Hepatic stellate cell (primary cell): ENCODE measurements at places on chromosomes 2 and 18.

GRCh38 chr2:27967076-27967475 lies 76.5 kb downstream of the BABAM2 start:
- DNase-seq: no peak

GRCh38 chr2:75493230-75493629 lies 67.5 kb downstream of the EVA1A start:
- no peak for DNase-seq

DNA sequence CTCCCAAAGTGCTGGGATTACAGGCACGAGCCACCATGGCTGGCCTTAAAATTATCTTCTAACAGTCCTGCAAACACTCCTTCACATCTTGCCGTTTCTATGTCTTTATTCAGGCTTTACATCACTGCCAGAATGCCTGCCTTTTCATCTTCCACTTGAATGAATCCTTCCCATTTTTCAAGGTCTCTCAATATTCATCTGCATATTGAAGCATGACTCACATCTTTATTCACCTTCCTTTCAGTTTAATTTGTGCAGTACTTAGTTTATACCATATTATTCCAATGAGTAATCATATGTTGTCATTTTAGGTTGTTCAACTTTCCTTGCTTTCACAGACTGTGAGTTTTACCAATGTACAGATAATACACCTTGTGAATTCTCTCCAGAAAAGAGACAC lies 510.1 kb upstream of the PIK3C3 start:
- no peak for DNase-seq

DNA sequence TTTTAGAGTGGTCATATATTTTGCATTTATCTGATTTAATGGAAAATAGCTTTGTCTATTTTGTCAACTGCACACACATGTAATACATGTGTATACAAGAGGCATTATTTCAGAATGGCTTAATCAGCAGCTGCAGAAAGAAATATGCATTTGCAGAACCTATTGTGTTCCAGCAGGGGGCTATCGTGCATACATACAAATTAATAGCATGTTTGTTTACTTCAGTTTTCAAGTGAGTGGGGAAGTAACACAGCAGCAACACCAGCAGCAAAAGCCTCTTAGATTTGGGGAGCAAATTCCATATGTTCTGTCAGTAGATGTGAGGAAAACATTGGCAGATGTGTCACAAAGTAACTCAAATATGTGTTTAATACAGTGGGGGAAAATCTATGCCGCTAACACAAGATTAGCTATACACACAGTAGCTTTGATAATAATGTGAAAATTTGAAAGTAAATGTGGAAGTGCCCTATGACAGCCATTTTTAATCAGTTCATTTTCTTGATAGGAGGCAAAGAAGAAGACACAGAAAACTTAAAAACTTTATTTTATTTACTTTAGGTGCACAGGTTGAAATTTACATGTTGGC lies 218.1 kb downstream of the WDR7 start:
- DNase-seq: peak; percentile 2

DNA sequence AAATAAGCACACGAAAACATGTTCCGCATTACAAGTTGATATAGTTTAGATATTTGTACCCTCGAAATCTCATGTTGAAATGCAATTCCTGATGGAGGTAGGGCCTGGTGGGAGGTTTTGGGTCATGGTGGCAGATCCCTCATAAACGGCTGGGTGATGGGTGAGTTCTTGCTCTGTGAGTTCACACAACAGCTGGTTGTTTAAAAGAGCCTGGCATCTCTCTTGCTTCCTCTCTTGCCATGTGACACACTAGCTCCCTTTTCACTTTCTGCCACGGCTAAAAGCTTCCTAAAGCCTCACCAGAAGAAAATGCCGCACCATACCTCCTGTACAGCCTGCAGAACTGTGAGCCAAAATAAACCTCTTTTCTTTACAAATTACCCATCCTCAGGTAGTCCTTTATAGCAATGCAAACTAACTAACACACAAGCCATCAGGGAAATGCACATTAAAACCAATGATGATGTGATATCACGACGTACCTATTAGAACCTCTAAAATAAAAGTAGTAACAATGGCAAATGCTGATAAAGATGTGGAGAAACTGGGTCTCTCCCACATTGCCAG lies 188.5 kb downstream of the ANAPC1 start:
- no peak for DNase-seq

GRCh38 chr2:162256591-162256991 lies 13.3 kb upstream of the FAP start:
- no peak for DNase-seq

GRCh38 chr2:18752022-18752493 lies 162.7 kb upstream of the NT5C1B start:
- DNase-seq: no peak

DNA sequence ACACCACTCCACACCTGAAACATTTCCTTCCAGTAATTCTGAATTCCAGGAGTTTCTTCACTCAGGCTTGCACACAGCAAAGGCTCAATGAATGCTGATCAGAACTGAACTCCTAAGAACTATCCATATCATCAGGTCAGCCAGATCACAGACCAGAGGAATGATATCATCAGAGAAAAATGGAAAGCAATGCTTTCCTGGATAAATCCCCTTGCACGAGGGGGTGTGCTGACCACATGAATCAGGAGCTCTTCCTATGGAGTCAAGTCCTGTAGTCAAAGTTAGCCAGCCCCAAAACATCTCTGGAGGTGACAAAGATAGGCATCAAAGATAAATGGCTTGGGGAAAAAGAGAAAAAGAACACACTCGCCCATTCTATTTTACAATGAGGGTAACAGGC lies 83.8 kb upstream of the ACVR2A start:
- no peak for DNase-seq

- DNase-seq: no peak
Measured at GRCh38 chr18:69209761-69210160, 190.9 kb upstream of the DOK6 start.

DNA sequence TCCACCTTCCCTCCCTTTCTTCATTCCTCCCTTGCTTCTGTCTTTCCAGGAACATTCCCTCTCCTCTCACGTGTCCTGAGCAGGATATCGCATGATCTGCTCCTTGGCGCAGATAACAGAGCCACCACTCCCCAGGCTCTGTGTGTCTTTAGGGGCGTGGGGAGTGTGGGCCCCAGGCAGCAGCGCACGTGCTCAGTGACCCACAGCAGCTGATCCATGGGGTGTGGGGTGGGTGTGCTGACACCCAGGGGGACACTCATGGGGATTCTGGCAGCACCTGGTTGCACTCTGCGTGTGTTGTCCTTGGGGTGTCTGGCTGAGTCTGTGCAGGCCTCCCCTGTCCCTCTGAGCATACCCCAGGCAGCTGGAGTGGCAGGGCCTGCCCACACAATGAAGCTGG lies 9.9 kb upstream of the FOSL2 start:
- DNase-seq: no peak

DNA sequence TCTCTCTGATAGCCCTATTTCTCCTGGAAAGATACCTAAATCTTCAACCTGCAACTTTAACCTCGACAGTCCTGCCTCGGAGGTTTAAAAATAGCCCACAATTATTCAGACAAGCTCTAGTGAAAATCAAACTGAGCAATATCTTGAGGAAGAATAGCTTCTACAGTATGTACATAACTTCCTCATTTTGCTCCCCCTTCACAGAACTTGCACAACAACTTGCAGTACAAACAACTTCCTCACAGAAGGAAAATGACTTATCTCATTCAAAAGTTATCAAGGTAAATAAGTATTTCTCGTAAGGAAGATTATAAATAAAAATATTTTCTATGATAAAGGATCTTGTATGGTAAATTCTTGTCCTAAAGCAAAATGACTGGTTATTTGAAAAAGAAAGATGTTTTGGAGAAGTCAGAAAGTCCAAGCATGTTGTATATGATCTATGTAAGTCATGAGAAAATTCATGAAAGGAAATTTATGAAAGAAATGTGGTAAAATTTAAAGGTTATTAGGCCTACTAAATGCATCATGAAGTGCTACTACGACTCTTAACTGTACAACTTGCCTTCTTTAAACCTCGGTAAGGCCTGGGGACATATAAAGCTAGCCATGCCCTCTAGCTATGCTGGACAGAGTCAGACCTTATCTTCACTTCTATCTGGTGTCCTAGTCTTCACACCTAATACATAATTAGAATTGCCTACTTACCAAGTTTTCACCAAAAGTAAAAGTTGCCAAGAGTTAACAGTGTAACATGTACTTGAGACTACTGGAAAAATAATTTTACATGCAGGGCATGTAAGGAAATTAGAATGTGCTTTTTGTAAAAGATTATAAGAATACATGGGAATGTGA lies 394.5 kb downstream of the DLGAP1 start:
- no peak for DNase-seq

GRCh38 chr2:190646780-190647522 lies 1.9 kb upstream of the NAB1 start:
- DNase-seq: peak; percentile 29

- no peak for DNase-seq
Measured at GRCh38 chr18:56327191-56327885, 311.1 kb downstream of the TXNL1 start.

- no peak for DNase-seq
Measured at GRCh38 chr18:23243178-23243577, 107.9 kb downstream of the CABLES1 start.

DNA sequence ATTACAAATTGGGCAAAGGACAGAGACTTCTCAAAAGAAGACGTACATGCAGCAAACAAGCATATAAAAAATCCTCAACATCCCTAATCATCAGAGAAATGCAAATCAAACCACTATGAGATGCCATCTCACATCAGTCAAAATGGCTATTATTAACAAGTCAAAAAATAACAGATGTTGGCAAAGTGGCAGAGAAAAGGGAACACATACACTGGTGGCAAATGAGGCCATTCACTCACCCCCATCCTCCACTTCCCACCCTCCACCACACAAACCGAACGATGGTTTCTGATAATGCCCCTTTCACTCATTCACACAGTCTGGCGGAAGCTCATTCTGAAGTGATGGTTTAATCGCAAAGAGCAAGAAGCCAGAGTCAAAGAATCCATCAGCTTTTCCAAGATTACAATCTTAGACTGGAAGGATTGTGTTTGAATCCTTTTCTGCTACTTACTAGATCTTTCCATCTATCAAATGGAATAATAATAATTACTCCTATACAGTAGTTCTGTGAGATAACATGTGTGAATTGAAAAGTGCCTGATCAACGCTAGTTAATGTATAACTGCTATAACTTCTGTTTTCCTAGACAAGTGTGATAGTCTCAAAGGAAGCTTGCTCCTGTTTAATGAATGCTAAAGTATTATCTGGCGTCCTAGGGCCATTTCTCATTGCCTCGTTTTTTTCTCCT lies 16.9 kb upstream of the CD28 start:
- DNase-seq: no peak

GRCh38 chr2:197889041-197889440 lies 84.6 kb downstream of the PLCL1 start:
- peak; percentile 25 for DNase-seq

DNA sequence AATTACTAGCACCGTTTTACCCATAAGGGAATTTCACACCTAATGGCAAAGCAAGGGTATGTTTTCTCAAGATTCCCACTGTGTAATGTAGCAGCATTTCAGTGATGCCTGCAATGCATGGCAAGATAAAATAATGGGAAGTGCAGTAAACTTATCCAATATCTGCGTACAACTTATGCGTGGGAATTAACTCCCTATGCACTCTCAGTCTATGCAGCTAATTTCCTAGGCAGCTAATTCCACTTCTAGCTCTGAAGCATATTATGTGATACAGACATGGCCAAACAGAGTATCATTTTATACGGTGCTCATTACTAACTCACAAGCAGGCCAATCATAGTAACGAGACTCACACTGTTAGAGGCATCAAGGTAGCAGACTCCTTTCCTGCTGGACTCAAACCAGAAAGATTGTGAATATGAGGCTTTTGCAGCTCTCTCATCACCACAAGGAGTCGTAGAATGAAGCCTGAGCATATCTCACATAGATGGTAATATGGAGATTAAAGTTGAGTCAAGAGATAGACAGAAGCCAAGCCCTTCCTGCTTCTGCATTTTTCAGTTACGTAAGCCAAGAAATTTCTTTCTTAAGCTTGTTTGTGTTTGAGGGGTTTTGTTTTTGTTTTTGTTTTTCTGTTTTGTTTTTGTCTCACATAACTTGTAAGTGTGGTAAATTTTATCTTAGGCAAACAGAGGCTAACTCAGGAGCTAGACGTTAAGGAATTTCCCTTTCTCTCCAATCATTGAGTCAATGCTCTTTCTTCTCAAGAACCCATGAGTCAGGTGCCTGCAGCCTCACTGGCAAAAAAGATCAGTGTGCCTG lies 34.8 kb upstream of the ITGAV start:
- no peak for DNase-seq

DNA sequence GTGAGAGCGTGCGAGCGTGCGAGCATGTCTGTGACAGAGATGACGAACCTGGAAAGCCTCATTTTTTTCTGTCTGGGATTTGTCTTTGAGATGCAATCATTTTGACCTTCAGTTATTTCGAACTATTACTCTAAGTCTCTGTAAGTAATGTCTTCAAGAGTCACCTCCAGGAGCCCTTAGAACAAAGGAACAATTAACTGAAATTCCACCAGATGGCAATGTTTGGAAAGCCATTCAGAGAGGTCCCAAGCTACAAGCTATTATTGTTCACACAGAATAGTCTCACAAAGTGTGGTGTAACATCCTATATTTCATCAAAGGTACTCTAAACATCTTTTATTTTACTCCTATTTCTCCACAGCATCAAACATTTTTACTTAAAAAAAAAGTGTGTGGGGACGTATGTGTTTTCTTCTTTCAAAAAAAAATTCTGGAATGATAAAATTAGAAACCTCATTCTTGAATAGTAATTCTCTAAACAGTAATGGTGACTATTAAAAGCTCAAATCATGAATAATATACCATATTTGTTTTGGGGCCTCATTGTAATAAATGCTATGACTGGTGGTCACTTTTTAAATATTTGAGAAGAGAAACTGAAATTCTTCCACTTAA lies 35.1 kb upstream of the MAPRE2 start:
- peak; percentile 35 for DNase-seq

DNA sequence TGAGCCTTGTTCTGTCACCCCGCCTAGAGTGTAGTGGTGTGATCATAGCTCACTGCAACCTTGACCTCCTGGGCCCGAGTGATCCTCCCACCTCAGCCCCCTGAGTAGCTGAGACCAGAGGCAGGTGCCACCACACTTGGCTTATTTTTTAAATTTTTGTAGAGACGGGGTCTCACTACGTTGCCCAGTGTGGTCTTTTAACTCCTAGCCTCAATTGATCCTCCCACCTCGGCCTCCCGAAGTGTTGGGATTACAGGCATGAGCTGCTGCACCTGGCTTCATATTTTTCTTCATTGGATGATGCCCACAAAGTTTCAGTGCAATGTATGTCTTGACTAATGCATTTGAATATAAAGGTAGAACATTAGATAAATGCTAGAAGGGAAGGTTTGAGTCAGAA lies 120.8 kb downstream of the FMNL2 start:
- no peak for DNase-seq
